ENCODE measurements at places on chromosomes 4 and X.

- DNase-seq: no peak
Observed at GRCh38 chr4:156556336-156556735, 415.3 kb downstream of the PDGFC start.

- no peak for DNase-seq
Observed at GRCh38 chr4:115596265-115597001, 483.0 kb upstream of the NDST4 start.

DNA sequence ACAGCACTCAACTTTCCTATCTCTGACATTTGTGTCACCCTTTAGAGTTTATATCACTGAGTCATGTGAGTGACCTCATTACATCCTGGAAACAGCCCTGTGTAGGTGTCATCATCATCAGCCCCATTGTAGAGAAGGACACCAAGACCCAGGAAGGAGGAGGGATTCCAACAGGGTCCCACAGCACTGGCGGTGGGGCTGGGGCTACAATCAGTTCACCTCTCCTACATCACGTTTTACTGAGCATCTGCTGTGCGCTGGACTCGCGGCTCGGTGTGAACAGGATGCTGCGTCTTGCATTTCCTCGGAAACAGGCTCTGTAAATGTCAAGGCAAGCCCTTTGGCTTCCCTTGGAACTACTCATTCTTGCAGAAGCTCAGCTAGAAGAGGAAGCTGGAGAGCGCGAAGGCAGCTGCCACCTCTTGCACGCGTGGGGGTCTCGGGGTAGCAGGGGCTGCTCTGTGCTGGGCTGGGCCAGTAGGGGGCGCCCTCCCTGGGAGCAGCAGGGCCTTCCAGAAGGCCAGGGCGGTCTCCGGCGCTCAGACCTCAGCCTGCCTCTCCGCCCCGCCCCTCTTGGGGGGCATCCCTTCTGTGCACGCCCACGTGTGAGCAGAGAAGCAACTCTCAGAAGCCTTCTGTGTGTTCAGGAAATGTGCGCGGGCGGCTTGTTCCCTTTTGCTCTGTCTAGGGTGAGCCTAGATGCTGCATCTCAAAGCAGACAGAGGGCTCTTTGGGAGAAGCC is 29.0 kb downstream of the REELD1 start:
- no peak for DNase-seq

DNA sequence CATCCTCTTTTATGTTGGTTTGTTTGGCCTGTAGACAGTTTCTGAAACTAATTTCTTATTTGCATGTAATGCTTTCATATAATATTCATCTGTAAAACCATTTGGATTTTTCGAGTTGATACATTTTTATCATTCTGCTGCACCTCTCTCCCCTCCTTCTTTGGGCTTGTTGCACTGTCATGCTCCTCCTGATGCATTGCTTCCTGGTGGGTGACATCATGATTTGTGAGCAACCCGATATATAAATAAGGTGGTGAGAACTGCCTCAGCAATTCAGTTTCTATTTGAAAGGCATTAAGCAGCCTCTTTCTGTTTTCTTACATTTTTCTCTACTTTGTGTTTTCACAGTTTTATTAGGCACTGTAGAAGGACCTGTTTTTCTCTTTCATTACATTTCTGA is 515.7 kb downstream of the RPA4 start:
- peak; percentile 14 for DNase-seq

- DNase-seq: no peak
Observed at GRCh38 chr4:124804041-124804440, 91.5 kb upstream of the ANKRD50 start.

Data from NCI-H1436 (cell line).